ENCODE measurements at places on chromosomes 5 and 9.

DNA sequence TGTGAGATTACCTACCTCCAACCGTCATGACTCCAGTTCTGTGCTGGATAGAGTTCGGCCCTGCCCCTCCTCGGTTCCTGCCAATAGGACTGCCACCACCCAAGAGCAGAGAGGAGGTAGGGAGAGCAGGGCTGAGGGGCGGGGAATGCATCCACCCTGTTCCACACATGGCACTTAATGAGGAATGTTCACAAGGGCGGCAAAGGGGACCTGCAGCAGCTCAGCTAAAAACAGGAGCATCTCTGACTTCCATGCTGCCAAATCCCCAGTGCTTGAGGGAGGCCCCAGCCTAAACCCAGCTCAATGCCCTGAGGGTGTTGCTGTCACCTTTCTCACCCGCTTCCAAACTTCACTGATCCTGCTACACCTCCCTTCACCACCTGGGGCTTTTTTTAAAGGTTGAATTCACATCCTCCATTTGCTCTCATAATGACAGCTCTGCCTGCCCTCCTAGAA is 7.8 kb upstream of the DELE1 start:
- no peak for DNase-seq

DNA sequence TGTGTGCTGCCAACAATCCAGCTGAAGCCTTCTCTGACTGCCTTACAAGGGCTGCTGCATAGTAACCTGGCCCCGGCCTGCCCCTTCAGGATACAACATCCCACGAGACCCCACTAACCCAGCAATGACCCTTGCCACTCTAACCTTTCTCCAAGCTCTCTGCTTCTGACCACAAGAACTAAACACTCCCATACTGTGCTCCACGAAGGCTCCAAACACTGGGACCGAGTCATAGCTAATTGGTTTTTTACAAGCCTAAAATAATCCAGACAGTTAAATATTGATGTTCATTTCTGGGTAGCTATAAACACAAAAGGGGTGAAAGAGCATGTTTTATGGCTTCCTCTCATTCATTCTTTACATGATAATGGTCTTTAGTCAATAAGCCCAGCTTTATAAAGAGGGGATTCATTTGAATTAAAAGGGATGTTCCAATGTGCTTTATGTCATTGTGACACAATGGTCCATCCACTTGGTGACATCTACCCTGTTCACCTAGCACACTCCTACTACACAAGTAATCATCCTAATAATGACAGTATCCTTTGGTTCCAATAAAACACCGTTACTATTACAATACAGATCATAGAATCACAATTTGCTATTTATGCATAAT is 16.2 kb upstream of the TLE4 start:
- no peak for DNase-seq

- DNase-seq = no peak
Measured at GRCh38 chr9:90176901-90177300, 465.7 kb downstream of the DIRAS2 start.

DNA sequence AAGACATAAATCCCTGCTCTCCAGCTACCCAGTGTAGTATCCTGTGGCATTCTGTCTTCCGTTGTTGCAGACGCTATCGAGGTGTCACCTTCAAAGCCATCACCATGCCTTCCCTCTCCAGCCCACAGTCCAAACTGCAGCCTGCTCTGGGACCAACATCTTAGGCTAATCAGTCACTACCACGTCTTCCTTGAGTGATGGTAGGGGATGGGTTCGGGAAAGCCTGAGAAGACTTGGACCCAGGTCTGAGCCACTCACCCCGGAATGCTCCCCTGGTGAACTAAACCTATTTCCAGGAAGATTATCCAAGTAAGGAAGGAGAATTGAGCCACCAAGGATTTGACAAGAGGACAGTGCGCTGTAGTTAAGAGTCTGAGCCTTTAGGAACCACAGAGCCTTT is 52.9 kb upstream of the IRX1 start:
- DNase-seq = no peak

DNA sequence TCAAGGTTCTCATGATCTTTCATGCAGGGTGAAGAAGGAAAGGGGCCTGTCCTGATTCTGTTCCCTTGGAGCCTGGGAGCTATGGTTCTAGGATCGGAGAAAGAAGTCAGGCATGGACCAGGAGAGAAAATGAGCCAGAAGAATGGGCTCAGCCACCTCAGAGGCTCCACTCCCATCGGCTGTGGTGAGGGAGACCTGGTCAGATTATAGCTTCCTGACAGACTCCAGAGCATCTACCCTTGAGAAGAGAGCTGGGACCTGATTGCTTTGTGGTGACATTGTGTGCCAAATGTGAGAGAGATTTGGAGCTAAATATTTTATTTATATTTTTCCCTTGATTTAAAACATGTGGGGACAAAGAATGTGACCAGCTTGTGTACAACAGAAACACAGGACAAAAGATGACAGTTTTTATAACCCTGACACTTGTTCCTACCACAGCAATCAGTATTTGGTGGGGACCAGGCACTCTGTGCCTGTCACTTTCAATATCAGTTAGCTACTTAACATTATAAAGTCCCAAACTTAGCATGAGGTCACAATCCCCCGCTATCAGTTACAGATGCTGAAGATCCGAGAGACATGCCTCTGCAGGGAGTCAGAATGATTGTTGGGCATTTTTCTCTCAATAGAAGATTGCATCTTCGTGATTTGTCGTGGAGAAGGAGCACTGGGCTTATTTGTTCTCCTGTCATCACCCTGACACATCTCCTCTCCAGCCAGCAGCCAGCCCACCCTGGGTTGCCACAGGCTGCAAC is 228.3 kb upstream of the ADAMTS16 start:
- DNase-seq = no peak

GRCh38 chr5:126119887-126120442 is 303.2 kb upstream of the GRAMD2B start:
- DNase-seq = no peak

DNA sequence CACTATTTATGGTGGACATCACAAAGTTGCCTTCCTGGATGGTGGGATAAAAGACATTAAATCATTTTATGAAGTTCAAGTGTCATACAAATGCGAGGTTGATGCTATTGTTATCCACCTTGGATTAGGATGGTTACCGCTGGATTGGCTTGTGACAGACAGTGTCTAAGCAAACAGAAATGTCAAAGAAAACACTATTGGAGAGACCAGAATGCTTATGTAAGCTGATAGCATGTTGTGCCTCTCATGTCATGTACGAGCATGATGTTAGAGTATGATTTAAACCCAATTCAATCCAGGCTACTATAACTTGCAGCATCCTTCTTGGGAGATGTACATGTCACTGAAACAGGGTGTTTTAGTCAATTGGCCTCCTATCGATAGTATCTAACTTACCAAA is 178.8 kb upstream of the C9orf72 start:
- DNase-seq = no peak

- no peak for DNase-seq
Measured at GRCh38 chr9:79357194-79357593, 214.6 kb upstream of the TLE4 start.

DNA sequence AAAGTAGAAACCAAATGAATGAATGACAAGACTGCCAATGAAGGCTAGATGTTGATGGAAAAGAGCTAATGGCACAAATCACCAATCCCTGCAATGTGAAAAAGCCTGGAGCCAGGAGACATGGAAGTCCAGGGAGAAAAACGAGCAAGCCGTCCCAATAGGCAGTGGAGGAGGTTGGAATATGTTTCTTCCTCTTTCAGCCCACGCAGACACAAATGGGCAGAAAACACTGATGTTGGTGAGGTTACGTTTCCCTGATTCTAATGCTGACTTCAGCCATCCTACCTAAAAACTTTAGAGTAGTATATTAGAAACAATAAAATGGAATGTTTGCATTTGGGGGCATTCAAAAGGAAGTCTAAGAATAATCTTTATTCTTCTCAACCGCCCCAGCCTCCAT is 23.9 kb upstream of the KIF2A start:
- no peak for DNase-seq

- DNase-seq = no peak
Measured at GRCh38 chr9:13673348-13673747, 393.9 kb upstream of the MPDZ start.

- DNase-seq = no peak
Measured at GRCh38 chr9:77841739-77842386, 189.7 kb downstream of the GNAQ start.

GRCh38 chr9:136846376-136847087 is 2.7 kb upstream of the PHPT1 start:
- no peak for DNase-seq

- no peak for DNase-seq
Measured at GRCh38 chr9:124964056-124964455, 23.2 kb upstream of the GOLGA1 start.

GRCh38 chr5:93277051-93277450 is 304.0 kb downstream of the NR2F1-AS1 start:
- no peak for DNase-seq

GRCh38 chr5:16549491-16550206 is 67.1 kb downstream of the RETREG1 start:
- no peak for DNase-seq

DNA sequence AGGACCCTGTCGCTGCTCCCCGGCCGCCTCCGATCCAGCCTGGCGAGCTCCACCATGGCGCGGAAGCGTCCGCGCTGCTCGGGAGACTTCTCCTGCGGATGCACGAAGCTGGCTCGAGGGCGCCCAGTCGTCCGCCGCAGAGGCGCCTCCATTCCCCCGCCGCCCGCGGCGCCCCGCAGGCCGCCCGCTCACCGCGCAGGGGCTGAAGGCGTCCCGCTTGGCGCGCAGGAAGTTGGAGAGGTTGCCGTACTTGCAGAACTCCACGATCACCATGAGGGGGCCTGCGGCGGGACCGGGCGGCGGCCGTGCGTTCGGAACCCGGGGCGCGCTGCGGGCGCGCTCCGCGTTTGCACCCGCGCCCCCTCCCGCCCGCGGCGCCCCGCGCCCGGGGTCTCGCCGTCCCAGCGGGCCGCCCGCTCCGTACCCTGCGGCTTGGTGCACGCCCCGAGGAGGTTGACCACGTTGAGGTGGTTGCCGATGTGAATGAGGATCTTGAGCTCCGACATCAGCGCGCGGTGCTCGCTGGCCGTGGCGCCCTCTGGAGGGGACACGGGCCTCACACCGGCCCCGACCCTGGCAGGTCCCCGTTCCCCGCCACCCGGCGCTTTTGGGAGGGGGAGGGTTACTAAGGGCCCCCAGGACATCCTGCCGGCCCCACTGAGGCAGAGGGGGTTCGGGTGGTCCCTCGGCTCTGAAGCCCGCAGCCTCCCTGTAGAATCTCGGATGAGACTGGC is 27.7 kb upstream of the SCGB3A1 start:
- DNase-seq = no peak

DNA sequence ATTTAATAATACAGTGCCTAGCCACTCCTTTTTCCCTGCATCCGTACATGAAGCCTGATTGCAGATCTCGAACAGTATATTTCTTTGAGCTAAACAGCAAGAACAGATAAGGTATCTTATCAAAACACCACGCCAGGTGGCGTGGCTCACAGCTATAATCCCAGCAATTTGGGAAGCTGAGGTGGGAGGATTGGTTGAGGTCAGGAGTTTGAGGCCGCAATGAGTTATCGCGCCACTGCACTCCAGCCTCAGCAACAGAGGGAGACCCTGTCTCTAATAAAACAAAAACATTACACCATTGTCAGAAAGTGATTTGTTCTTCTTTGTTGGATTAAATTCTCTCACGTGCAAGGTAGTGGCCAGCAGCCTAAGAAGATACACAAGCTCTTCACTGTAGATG is 291.2 kb upstream of the DMRT1 start:
- DNase-seq = no peak

GRCh38 chr9:83544002-83544698 is 5.9 kb upstream of the FRMD3 start:
- DNase-seq = peak; percentile 40

GRCh38 chr5:81097713-81098112 is 135.4 kb upstream of the CKMT2 start:
- no peak for DNase-seq

DNA sequence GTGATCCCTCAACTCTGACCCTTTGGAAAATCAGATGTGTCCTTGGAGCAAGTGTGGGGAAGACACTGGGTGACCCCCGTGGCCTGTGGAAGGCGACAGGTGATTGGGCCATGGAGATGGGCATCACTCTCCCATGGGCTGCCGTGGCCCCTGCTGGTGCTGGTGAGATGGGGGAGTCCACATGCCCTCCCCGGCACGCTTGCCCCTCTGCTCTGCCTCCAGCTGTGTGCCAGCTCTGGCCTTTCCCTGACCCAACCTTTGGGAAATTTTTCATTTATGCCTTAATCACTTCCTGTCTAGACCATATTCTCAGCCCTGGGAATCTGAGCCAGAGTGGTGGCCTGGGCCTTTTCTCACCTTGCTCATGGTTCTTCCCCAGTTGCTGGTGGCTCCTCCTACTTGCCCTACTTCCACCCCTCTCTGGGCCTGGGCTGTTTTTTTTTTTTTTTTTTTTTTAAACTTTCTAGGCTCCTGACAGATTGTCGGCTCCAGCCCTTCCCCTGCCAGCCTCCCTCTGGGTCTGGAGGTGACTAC is 56.6 kb downstream of the RGS3 start:
- DNase-seq = no peak

GRCh38 chr5:134088291-134088690 is 26.2 kb upstream of the TCF7 start:
- no peak for DNase-seq

DNA sequence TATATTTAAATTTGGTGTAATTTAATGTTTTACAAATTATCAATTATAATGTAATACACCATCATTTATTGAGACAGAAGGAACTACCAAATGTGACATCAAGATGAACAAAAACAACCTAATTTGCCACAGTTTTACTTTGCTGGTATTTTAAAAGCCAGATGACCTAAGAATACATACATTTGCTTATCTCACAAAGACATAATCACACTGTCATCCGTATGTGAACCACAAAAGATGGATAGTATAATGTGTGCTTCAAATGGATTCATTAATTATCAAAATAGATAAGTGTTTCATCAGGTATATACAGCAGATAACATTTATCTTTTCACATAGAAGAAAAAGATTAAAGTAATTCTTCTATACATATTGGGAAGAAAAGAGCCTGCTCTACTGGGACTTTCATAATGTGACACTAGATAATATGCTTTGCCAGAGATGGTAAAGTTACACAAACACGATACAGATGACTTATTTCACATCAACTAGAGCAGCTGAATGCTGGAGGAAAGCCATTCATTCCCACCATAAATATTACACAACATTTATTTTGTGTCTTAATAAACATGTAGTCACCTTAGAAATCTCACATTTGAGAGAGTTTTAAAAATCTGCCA is 278.5 kb downstream of the ISL1 start:
- DNase-seq = no peak

- DNase-seq = no peak
Measured at GRCh38 chr5:122780296-122780695, 5.4 kb downstream of the SNX2 start.
